ENCODE measurements at places on chromosomes 1 and 21.

GRCh38 chr21:15014221-15014620 is 50.6 kb downstream of the NRIP1 start:
- no peak for DNase-seq

DNA sequence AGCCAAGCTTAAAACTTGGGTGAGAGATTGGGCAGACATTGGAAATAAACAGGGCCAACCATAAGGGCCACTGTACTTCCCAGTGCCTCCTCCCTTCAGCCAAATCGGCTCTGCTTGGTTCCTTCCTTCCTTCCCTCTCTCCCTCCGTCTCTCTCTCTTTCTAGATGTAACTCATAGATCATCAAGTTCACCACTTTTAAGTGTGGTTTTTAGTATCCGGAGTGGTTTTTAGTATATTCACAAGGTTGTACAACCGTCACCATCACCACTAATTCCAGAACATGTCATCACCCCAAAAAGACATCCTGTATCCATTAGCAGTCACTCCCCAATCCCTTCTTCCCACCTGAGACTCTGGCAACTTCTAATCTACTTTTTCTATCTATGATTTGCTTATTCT is 51.0 kb downstream of the MYSM1 start:
- no peak for DNase-seq

- no peak for DNase-seq
Measured at GRCh38 chr1:102185260-102185659, 188.5 kb upstream of the OLFM3 start.

DNA sequence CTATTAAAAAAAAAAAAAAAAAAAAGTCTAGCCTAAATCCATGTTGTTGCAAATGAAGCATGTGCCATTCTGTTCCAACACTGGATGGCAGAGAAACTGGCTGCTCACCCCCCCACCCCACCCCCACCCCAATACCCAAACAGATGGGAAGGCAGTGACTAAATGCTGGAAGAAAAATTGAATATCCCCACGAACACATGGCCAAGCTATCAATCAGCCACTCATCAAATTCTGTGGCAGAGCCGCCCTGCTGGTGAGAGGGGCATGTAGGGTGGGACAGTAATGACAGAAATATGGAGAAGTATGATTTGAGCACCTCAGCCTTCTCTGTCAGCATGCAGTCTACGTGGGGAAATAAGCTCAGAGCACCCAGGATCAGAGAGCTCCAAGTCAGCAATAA is 34.1 kb downstream of the OPTC start:
- no peak for DNase-seq

- no peak for DNase-seq
Measured at GRCh38 chr1:86489242-86489878, 20.6 kb downstream of the CLCA1 start.

GRCh38 chr1:162388083-162388594 is 6.6 kb downstream of the C1orf226 start:
- no peak for DNase-seq

DNA sequence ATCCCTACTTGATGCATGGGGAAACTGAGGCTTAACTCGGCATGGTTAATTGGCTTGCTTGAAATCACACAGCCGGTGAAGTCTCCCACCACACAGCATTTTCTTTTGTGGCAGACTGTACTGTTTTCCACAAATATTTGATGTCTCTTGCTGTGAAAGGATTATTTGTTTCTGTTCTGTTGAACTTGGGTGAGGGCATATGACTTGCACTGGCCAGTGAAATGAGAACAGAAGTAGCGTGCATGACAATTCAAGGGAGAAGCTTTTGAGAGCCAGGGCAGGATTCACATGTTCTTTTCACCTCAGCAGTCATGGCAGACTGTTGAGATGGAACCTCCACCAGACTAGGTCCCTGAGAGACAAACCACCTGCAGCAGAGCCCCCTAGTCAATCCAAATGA is 11.7 kb upstream of the AK2 start:
- DNase-seq = no peak

- DNase-seq = no peak
Measured at GRCh38 chr1:31712630-31713029, 8.8 kb upstream of the COL16A1 start.

DNA sequence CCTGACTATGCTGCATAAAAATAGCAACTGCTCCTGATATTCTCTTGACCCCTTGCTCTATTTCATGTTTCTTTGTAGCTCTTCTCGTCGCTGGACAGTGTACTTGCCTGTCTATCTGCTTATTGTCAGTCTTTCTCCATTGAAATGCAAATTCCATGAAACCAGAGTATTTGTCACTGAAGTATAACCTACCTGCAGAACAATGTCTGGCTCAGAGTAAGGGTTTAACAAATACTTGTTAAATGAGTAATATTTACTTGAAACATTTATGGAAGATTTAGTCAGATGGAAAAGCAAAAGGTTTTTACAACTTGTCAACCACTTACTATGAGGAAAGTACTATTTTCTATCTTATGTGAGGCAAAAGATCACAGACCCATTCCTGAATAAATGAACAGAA is 19.9 kb upstream of the ERICH3 start:
- DNase-seq = no peak

DNA sequence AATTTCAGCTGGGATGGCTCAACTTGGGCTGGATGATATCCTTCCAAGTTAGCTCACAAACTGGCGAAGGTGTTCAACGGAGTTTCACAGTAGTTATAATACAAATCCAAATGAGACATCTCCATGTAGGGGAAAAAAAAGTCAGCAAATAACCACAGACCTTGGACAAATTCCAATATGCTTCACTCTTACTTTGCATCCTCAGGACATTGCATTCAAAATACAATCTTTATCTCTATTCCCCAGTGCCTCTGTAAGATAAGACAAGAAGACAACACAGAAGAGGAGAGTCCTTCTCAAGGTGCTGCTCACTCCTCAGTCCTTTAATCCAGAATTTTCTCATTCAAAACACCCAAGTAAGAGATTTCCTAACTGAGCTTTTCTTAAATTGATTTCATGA is 1797.7 kb downstream of the MRPL39 start:
- DNase-seq = no peak

GRCh38 chr1:26184883-26185282 is 5.5 kb upstream of the CATSPER4 start:
- DNase-seq = no peak

DNA sequence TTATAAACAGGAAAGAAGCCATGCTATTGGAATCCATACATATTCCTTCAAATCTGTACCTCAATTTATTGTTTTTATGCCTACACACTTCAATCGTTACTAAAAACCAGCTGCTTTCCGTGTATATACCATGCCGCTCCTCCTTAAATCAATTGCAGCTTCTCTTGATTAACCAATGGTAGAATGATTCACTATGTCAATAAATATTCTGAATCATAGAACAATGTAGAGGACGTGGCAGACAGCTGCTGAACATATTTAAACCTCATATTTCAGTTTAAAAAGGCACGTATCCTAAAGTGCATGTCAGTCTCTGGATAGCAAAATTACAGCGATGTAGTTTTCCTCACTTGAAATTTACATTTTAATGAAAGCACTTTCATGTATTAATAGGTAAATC is 100.4 kb downstream of the MRPL39 start:
- DNase-seq = no peak

DNA sequence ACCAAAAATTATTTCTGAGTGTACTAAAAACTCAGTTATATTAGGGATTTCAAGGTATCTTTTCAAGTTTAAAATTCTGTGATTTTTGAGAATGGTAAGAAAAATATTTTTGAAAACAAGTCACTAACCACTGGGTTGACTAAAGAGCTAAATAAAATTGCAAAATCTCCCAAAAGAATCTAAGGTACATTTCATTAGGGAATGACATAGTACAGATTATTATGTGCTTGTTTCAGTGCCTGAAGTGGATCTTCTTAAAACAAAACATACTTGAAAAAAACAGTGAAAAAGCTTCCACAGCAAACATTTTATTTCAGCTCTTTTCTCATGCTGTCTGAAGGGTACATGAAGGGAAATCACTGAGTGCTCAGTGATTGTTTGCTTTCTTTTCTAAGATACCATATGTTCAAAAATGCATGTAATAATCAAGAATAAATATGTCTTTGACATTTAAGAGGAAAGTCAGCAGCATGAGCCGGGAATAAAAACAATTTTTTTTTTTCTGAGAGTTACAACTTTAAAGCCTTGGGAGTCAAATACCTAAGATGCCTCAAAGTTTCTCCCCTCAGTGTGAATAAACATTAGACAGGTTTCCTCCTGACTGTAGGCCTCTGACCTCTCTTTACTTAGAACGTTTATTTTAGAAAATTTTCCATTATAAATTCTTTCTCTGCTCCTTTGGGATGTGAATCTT is 200.7 kb downstream of the KCNT2 start:
- DNase-seq = no peak

GRCh38 chr1:3640121-3640837 is 9.6 kb downstream of the WRAP73 start:
- no peak for DNase-seq

- no peak for DNase-seq
Measured at GRCh38 chr1:160935527-160936258, 18.9 kb downstream of the ITLN2 start.

Measured in SK-N-DZ (cell line).